ENCODE measurements at places on chromosomes 13 and 19.

DNA sequence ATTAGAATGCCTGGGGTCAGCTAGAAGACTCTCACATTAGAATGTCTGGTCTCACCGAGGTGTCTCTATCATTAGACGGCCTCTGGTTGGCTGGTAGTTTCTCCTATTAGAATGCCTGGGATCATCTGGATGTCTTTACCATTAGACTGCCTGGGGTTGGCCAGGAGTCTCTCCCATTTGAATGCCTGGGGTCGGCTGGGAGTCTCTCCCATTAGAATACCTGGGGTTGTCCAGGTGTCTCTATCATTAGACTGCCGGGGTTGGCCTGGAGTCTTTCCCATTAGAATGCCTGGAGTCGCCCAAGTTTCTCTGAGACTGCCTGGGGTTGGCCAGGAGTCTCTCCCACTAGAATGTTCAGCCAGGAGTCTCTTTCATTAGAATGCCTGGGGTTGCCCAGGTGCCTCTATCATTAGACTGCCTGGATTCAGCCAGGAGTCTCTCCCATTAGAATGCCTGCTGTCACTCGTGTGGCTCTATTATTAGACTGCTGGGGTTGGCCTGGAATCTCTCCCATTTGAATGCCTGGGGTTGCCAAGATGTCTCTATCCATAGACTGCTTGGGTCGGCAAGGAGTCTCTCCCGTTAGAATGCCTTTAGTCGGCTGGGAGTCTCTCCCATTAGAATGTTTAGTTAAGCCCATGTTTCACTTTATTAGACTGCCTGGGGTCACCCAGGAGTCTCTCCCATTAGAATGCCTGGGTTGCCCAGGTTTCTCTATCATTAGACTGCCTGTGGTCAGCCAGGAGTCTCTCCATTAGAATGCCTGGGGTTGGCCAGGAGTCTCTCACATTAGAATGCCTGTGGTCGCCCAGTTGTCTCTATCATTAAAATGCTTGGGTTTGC, 1467.8 kb downstream of the UQCRFS1 start:
- no peak for DNase-seq

DNA sequence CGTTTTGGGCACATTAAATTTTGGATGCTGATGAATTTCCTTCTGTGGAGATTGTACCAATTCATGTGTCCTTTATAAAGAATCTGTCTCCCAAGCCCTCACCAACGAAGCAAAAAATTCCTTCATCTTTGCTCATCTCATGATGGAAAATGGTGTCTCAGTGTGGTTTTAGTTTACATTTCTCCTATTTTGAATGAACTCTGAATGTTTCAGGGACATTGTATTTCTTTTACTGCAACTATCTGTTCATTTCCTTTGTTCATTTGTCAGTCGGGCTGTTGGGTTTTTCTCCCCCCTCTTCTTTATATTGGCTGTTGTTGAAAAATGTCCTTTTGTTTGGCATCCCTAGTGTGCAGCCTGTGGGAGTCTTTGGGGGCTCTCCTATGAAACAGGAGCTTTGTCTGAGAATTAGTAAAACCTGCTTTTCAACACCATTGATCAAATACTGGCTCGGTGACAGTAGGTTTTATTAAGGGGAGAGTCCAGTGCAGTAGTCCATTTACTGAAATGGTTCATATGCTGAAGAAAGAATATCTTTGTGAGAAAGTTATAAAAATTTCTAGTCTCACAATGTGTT, 91.3 kb upstream of the C1QTNF9B start:
- DNase-seq = no peak

DNA sequence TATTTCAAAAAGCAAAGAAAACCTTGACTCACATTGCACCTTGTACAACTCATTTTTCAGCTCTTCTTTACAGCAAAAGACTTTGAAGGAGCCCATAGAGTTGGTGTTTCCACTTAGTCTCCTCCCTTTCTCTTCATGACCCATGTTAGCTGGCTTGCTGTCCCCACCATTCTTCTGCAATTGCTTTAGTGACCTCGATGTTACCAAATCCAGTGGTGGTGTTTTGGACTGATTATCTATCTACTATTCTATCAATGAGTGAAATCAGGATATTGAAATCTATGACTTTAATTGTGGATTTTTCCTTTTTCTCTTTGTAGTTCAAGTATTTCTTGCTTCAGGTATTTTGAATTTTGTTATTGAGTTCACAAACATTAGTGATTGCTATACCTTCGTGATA, 197.3 kb downstream of the GPC5 start:
- no peak for DNase-seq

DNA sequence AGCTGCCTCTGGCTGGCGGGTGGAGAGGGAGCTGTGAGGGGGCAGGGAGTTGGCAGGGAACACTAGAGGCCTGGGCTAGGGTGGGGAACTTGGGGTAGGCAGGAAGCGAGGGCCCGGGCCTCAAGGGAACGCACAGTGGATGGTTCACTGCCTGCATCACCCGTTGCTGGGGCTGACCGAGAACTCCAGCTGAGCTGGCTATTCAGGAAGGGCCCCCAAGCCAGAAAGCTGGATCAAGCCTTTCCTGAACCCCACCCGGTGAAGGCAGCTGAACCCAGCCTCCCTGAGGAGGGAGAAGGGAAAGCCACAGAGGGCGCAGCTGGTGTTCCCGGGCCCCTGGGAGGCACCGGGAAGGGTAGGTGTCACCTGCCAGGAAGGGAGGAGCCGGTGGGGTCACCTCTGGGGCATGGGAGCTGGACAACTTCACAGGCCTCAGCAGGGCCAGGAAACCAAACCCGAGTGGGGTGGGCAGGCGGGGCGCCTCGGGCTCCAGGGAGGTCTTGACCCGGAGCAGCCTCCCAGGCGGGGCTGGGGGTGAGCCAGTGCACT, 13.9 kb downstream of the PALM start:
- DNase-seq = no peak

All from hepatic stellate cell (primary cell).